ENCODE measurements at places on chromosomes 2 and 18. TPM values are rescaled to one million over a fixed set of nuclear protein-coding genes. Genes with fewer than 3 reads are reported as not detected.

Gene CSRNP3
- not detected for total RNA-seq

Gene ELOA2
- total RNA-seq = not detected

Gene SLC9A4
- total RNA-seq = not detected

Gene GCG
- not detected for total RNA-seq

Gene TIGD1
- total RNA-seq = 7.6 TPM

Gene ABCB11
- not detected for total RNA-seq

Gene FRZB
- total RNA-seq = not detected

Gene FAM237A
- not detected for total RNA-seq

Gene SFTPB
- not detected for total RNA-seq

Gene SERPINB11
- total RNA-seq = not detected

Gene CACNB4
- total RNA-seq = 0.26 TPM

Gene KIF5C
- 14.1 TPM for total RNA-seq

Gene DPY30
- 78.6 TPM for total RNA-seq

Gene ZNG1B
- total RNA-seq = 44.9 TPM

Gene ADD2
- total RNA-seq = 26.9 TPM

Gene CYB5A
- total RNA-seq = 53.1 TPM

Gene PROKR1
- not detected for total RNA-seq

Gene FLACC1
- 0.72 TPM for total RNA-seq

Gene TLK1
- 71.8 TPM for total RNA-seq

Gene CXCR1
- not detected for total RNA-seq

Gene PRR30
- total RNA-seq = not detected

Gene ADRA2B
- total RNA-seq = 0.54 TPM

Measured in activated CD4-positive, alpha-beta T cell treated with anti-CD3 and anti-CD28 coated beads for 36 hours (primary cell).